ENCODE measurements at places on chromosomes 7 and 10. TPM values are rescaled to one million over a fixed set of nuclear protein-coding genes. Genes with fewer than 3 reads are reported as not detected.

Gene CYP26C1
- 0.63 TPM for total RNA-seq

Gene VAX1
- 2.5 TPM for total RNA-seq

Gene CDK1
- total RNA-seq = 27.5 TPM

Gene CAV1
- total RNA-seq = 5.9 TPM

Gene PMS2
- total RNA-seq = 28.8 TPM

Gene DHTKD1
- 74.2 TPM for total RNA-seq

Gene OR6B1
- total RNA-seq = not detected

Gene AGR2
- not detected for total RNA-seq

Gene KCP
- 1.3 TPM for total RNA-seq

Gene EPDR1
- 13.8 TPM for total RNA-seq

Gene ZNF783
- total RNA-seq = 21.6 TPM

Gene HOXA3
- not detected for total RNA-seq

Gene FOXP2
- 36.0 TPM for total RNA-seq

Gene AKR1C8
- not detected for total RNA-seq

Gene GNAT3
- total RNA-seq = not detected

Gene CCAR1
- 74.8 TPM for total RNA-seq

Gene SERPINE1
- not detected for total RNA-seq

Gene TDRD1
- total RNA-seq = under 0.01 TPM

Gene FBXO24
- not detected for total RNA-seq

Gene NEUROD6
- total RNA-seq = 439 TPM

Gene ZNF398
- total RNA-seq = 41.0 TPM

Gene DYDC2
- 2.8 TPM for total RNA-seq

Gene PPP1R17
- total RNA-seq = 5.0 TPM

Gene SLC29A3
- 2.8 TPM for total RNA-seq

Gene DYNC1I1
- total RNA-seq = 197 TPM

Gene PRPS1L1
- not detected for total RNA-seq

Gene RNF148
- 1.3 TPM for total RNA-seq

Gene ZMIZ1
- 75.1 TPM for total RNA-seq

Gene ZNF92
- 44.1 TPM for total RNA-seq

Gene NOS3
- total RNA-seq = 1.3 TPM

Gene FLNC
- total RNA-seq = 4.1 TPM

Gene FBXL13
- total RNA-seq = 5.6 TPM

Gene AOC1
- not detected for total RNA-seq

Gene PHYHIPL
- total RNA-seq = 30.4 TPM

Gene CCSER2
- 110 TPM for total RNA-seq

Gene STEAP2
- total RNA-seq = 2.8 TPM

Gene MOGAT3
- total RNA-seq = not detected

Gene SPDYE1
- total RNA-seq = not detected

Gene GPR37
- total RNA-seq = 18.5 TPM

Gene TMEM176A
- not detected for total RNA-seq

Gene ZNF107
- 16.9 TPM for total RNA-seq

Gene SFRP4
- total RNA-seq = 1.6 TPM

Gene BCL7B
- total RNA-seq = 10.0 TPM

Gene DDIT4
- total RNA-seq = 13.8 TPM

Gene GTPBP4
- total RNA-seq = 31.9 TPM

Gene LRRD1
- total RNA-seq = 3.8 TPM

Gene NPY4R
- not detected for total RNA-seq

Gene ZNF365
- 31.9 TPM for total RNA-seq

Gene AKR1C1
- 46.0 TPM for total RNA-seq

Gene CYP3A7
- total RNA-seq = 0.31 TPM

Gene CALHM3
- total RNA-seq = not detected

Gene EGR2
- total RNA-seq = 0.63 TPM

Gene CFAP43
- 10.3 TPM for total RNA-seq

Gene OIT3
- 0.94 TPM for total RNA-seq

Gene OR2A7
- 0.94 TPM for total RNA-seq

Gene CALML3
- total RNA-seq = not detected

Gene KLF14
- not detected for total RNA-seq

Gene PRSS37
- total RNA-seq = not detected

Data from parietal lobe (tissue), 2 donors.